Activated naive CD4-positive, alpha-beta T cell treated with anti-CD3 and anti-CD28 coated beads, Interleukin-2, amount 50 U/mL, for 72 hours (primary cell): ENCODE measurements at places on chromosomes 12 and 14.

DNA sequence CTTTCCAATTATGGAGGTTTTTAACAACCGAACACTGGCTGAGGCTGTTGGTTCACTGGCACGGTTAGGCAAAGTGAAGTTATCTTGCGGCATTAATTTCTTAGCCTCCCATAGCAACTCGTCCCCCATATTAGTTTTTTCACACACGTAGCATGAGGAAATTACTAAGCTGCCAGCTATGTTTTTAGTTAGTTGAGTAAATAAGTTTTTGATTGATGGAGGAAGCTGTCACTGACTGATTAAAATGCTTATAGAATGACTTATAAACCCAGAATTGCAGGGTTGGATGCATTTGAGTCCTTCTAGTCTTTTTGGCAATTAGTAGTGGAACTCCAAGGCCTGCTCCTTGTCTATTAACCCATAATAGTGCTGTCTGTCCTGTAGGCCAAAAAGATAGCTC lies 97.1 kb downstream of the ALG10 start:
- DNase-seq: no peak

DNA sequence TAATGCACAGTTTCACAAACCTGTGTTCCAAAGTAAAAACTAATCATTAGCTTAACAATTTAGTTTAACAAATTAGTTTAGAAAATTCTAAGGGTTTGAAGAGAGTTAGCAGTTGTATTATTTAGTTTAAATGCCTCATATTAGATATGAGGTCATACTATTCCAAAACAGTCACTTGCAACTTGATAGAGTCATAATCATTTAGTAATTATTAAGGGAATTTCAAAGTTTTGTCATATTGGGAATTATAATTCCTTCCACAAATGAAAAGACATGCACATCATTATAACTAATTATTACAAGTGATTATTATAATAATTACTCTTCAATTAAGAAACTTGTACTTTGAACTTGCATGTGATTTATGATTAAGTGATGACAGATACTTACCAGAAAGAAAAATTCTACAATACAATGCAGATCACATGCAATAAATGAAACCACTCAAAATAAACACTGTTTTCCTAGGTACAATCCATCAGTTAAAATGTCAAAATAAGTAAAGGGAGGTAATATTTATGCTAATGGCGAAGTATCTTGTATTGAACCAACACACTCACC lies 66.1 kb downstream of the TMTC1 start:
- no peak for DNase-seq

GRCh38 chr12:47207829-47208248 lies 128.1 kb upstream of the AMIGO2 start:
- no peak for DNase-seq

DNA sequence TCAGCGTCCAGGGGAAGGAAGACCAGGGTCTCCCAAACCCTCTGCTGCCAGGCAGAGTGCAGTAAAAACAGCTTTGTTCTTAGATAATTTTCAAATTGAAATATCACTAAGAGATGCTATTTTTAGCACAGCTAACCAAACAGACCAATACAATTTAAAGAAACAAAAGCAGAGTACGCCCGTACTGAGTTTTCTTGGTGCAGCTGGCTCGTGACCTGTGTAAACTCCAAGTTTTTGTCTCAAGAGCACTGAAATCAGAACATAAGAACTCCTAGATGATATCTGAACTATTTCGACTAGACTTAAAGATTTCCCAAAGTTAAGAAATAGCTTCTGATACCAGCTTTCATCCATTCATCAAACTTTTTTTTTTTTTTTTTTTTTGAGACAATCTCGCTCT lies 10.3 kb downstream of the ARF3 start:
- no peak for DNase-seq

DNA sequence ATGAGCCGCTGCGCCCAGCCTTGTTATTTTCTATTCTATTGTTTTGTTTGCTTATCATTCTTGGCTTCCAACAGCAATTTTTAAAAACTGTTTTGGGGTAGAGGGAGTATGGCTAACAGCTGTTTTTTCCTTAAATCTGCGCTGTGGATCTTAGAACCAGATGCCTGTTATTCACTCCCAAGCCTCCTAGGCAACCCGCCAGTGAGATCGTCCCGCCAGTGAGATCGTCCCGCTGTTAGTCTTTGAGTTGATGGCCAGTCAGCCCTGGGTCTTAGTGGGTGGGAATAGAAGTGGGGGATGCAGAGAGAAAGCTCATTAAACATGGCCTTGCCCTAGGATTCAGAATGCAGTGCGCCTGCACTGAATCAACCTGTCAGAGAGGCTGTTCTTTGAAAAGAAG lies 67.3 kb upstream of the BICD1 start:
- DNase-seq: no peak

DNA sequence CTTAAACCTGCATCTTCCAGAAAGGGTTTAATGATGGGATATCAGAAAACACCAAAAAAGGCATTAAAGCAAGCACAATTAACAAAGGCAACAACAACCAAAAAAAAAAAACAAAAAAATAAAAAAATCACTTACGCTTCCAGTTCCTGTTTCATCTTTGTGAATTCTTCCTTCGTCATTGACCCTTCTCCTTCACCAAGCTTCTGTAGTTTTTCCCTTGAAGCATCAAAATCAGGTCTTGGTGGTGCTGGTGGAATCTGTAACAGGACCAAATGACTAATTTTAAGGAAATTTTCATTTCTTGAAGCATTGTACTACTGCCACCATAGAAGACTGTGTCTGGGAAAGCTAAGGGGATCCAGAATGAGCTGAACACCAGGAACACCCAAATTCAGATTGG lies 24.5 kb downstream of the SNX6 start:
- DNase-seq: no peak

- DNase-seq: no peak
These were observed 20.9 kb upstream of the NUDT14 start for GRCh38 chr14:105201925-105202513.

DNA sequence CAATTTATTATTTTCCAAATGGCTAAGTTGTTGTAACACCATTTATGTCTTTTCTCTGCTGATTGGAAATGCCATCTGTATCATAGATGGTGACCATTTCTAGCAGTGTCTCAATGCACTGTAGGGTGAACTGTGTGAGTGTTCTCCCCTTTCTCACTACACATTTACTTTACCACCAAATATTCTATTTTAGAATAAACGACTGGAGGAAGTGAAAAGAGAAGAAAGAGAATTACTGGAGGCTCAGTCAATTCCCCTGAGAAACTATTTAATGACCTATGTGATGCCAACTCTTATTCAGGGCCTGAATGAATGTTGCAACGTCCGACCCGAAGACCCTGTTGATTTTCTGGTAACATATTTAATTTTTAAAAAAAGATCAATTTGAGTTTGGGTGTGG lies 15.5 kb upstream of the PAPOLA start:
- no peak for DNase-seq

DNA sequence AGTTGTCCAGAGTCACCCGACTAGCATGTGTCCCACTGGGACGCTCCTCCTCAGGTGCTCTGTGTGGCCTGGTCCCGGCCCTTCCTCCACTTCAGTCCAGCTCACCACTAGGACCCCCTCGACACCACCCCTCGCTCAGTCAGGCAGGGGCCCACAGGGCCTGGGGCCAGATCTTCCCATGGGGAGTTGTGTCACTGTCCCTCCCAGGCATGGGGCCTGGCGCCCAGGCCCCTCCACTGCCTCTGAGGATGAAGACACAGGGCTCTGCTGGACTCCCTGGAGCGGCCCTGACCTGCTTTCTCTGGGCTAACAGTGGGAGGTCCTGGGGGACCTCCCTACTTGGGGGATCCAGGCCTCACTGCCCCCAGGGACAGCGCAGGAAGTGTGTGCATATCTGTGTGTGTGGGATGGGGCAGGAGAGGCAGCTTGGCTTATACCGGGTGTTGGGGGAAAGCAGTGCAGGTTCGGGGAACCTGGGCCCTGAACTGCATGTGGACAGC lies 43.8 kb downstream of the KRT80 start:
- DNase-seq: no peak
